ENCODE measurements at places on chromosomes 12 and 14.
A peak's percentile ranks its signal among the peaks of the same experiment; 100 is the strongest.

GRCh38 chr14:99850709-99851108 is 57.5 kb downstream of the EML1 start:
- DNase-seq = no peak

GRCh38 chr14:100374270-100374669 is 51.1 kb downstream of the SLC25A47 start:
- DNase-seq = no peak

DNA sequence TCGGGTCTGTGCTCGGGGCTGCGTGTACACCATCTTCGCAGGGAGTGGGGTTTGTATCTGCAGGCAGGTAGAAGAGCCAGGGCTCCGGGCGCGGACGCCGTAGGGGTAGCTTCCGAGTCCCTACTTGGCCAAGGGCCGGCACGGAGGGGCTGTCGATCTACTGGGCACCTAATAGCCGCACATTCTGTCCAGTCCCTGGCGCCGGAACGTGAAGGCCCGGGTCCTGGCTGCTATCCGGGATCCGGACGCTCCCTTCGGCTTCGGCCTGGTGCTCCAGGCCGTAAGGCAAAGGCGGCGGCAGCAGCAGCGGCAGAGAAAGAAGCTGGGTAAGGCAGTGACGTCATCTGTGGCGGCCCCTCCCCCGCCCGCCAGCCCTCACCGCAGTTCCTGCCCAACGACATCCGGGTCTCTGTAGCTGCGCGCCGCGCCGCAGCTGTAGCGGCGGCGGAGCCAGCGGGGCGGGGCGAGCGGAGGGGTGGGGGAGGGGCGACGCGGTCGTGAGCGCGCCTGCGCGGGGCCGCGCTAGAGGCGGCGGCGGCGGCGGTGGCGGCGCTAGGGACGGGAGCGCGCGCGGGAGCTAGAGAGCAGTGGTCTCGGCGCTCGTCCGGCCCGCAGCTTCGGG is at the start of gene PPM1A:
PPM1A (plus strand) TSS at position 525 of the 622 bp plus-strand sequence. CDS start 33,483 bp downstream, outside the sequence.
- DNase-seq = peak; percentile 92

GRCh38 chr14:23237772-23238594 is at the start of gene RNF212B:
TSS of gene RNF212B (plus strand) at chr14:23237936. CDS start at chr14:23240346, 2,410 bp downstream.
- DNase-seq = peak; percentile 86

GRCh38 chr12:49796606-49797448 is 31.4 kb downstream of the NCKAP5L start:
- DNase-seq = no peak

DNA sequence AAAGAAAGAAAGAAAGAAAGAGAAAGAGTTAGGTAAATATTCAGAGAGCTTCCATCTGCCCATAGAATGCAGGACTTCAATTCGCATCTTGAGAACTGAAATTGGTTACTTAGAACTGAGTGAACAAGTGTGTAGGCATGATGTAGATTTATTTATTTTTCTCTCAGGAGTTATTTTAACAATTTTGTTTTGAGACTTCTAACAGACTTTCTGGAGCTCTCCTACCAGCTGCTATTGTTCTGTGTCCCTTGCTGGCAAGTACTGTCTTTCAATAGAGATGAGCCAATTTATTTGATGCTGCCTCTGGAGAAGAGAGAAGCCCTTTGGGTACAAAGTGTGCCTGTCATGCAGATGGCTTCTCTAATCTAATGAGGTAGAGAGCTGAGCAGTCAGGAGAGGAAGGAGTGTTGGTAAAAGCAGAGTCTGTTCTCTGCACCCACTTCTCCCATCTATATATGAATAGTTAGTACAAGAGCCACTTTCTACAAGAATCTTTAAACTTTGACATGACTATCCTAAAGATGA is 67.0 kb downstream of the SYT1 start:
- no peak for DNase-seq

- no peak for DNase-seq
Observed at GRCh38 chr14:86402545-86402944, 872.6 kb downstream of the FLRT2 start.

- DNase-seq = no peak
Observed at GRCh38 chr12:65859519-65859918, 35.2 kb downstream of the HMGA2 start.

DNA sequence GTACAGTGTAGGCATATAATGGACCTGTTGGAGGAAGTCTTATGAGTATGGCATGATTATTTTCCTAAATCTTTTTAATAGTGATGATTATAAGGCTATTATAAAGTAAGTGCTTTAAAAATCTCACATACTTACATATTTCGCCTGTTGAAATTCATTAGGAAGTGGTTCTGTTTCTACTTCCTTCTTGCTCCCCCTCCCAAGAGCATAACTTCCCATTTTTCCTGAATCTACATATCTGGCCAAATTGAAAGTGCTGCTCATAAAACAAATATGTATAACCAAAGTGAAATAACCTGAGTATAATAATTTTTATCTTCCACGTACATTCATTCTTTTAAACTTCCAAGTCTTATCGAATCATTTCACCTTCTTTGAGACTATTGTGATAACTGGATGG is 455.6 kb upstream of the SEL1L start:
- DNase-seq = no peak

DNA sequence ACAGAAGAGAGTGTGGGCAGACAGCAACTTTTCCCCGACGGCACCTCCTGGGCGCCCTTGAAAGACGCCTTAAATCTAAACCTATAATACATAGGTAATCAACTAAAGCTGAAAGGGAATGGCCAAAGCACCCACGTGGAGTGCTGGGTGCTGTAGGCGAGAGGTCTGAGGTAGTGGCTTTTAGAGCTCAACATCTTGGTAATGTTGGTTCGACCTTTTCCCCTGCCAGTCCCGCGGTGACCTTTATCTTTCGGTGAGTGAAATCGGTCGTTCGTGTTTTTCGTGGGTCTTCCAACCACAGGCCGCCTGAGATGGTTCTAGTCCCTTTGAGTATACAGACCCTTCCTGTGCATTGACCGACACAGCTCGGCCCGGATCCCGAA is 9.1 kb downstream of the OR6S1 start:
- peak; percentile 53 for DNase-seq
